MM.1S (cell line): ENCODE measurements at places on chromosomes 2 and 18.

GRCh38 chr18:48022531-48023329 is 92.3 kb upstream of the SMAD2 start:
- DNase-seq = peak; percentile 72

GRCh38 chr2:30653847-30654246 is 153.4 kb downstream of the CAPN13 start:
- no peak for DNase-seq

DNA sequence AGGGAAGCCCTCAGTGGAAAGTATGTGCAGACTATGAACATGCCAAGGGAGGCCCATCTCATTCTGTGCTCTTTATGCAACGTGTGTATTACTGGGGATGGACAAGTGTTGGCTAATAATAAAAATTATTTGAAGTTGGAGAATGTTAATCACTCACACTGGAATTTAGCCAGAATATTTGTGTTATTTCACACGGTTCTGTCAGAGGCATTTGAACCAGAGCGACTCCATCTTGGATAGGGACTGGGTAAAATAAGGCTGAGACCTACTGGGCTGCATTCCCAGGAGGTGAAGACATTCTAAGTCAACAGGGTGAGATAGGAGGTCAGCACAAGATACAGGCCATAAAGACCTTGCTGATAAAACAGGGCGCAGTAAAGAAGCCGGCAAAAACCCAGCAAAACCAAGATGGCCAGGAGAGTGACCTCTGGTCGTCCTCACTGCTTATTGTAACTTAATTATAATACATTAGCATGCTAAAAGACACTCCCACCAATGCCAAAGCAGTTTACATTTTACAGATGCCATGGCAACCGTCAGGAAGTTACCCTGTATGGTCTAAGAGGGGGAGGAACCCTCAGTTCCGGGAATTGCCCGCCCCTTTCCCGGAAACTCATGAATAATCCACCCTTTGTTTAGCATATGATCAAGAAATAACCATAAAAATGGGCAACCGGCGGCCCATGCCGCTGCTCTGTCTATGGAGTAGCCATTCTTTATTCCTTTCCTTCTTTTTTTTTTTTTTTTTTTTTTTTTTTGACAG is 2.6 kb upstream of the FZD5 start:
- DNase-seq = no peak

GRCh38 chr18:79775441-79776221 is 22.1 kb upstream of the KCNG2 start:
- DNase-seq = no peak

DNA sequence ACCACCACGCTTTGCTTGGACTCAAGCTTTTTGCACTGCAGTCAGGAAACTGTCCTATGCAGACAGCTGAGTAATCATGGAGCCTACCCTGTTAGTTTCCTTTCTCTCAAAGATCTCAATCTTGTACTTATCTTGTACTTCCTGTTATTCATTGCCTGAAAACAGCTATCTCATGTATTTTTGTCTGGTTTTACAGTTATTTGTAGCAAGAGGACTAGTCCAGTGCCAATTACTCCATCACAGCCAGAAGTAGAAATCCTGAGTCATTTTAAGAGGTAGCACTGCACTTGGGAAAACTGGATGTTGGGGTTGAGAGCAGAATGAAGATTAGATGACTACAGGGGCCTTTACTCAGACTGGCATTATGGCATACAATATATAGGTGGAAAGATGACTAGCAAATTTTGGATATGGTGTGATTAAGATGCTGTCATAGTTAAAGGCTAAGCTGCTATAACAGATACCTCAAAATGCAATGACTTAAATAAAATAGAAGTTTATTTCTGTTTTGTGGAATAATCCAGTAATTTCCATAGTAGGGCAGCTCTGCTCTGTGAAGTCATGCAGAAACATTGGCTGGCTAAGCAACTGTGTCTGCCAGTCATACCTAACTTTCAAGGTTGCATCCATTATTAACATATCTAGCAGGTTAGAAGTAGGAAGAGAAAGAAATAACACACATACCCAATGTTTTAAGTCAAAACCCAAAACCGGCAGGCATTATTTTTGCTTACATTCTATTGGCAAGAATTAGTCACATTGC is 21.1 kb upstream of the CHMP3 start:
- peak; percentile 69 for DNase-seq

DNA sequence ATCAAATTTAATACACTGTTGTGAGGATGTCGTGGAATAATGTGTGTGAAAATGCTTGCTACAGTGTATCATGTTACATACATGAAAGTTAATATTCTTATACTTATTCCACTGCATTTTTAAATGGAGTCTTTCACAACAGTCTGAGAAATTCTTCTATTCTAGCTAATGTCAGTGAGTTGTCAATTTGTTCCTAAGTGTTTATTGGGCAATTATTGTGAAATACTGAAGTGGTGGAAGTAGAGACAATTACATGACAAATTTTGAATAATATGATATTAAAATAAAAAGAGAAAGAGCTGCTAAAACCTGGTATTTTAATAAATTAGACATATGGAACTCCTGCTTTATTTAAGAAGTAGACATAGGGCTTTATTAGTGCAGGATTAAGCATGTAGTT is 176.1 kb downstream of the PTPRM start:
- no peak for DNase-seq

GRCh38 chr2:74843899-74844298 is 10.0 kb downstream of the HK2 start:
- peak; percentile 79 for DNase-seq

GRCh38 chr18:57469884-57470283 is 34.7 kb downstream of the ONECUT2 start:
- no peak for DNase-seq

- no peak for DNase-seq
Observed at GRCh38 chr18:74388227-74388626, 68.9 kb downstream of the DIPK1C start.

- no peak for DNase-seq
Observed at GRCh38 chr2:64643838-64644457, 9.8 kb downstream of the SERTAD2 start.

DNA sequence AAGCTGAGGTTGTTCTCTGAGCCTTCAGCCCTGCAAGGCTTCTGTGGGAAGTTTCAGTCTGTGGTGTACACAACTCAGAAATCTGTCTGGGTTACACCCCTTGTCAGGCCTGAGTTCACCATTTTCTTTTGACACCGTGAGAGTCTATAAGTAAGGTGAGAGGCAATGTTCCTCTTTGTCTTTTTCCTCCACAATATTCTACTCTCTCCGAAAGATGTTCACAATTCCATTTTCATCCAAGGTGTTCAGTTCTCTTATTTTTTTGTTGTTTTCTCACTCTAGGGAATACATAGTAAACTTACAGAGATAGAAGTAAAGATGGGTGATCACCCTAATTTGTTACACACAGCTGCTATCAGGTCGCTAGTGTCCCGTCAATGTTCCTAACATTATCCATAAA is 3.2 kb downstream of the ERMN start:
- no peak for DNase-seq

GRCh38 chr2:148613231-148614013 is 31.1 kb upstream of the EPC2 start:
- no peak for DNase-seq
